Right forelimb (tissue), 1 donor: ENCODE measurements at places on chromosomes 12 and 14.

GRCh38 chr14:68113343-68113930 is 293.9 kb downstream of the RAD51B start:
- DNase-seq = no peak

GRCh38 chr12:92419201-92419600 is 273.6 kb upstream of the BTG1 start:
- no peak for DNase-seq

GRCh38 chr12:54859502-54859901 is 5.2 kb downstream of the MUCL1 start:
- DNase-seq = no peak

- DNase-seq = no peak
These were observed 365.1 kb downstream of the ATP23 start for GRCh38 chr12:58306266-58307000.

DNA sequence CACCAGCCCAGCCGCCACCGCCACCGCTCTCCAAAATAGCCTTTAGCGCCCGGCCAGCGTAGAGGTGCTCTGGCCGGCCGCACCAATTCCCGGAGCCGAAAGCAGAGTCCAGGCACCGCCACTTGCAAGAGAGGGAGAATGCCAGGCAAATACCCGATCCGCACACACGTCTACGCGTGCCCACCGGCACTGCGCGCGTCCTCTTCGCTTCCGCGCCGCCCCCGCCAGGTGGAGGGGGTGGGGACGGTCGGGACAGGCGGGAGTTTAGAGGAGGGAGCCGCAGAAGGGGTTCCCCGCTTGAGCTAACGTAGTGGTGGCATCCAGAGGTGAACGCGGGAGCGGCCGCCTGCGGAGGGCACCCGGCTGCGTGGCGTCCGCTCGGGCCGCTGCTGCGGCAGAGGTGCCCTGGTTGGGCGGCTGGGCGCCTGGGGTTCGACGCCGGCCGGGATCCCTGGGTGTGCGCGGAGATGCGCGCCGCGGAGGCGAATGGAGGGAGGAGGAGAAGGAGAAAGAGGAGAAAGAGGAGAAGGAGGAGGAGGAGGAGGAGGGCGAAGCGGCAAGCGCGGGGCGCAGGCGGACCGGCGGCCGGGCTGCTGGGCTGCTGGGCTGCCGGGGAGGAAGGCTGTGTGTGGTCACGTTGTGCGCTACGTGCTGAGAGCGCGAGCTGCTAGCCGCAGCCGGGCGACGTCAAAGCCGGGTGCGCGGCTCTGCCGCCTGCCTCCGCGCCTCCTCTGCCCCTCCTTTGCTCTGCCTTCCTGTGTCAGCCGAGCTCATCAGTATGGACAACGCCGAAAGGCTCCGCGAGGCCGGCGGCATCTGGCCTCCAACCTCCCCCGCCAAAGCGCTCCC is at the start of gene MDGA2:
TSS of gene MDGA2 (minus strand) at position 140 of the 849 bp plus-strand sequence.
- peak; percentile 62 for DNase-seq

DNA sequence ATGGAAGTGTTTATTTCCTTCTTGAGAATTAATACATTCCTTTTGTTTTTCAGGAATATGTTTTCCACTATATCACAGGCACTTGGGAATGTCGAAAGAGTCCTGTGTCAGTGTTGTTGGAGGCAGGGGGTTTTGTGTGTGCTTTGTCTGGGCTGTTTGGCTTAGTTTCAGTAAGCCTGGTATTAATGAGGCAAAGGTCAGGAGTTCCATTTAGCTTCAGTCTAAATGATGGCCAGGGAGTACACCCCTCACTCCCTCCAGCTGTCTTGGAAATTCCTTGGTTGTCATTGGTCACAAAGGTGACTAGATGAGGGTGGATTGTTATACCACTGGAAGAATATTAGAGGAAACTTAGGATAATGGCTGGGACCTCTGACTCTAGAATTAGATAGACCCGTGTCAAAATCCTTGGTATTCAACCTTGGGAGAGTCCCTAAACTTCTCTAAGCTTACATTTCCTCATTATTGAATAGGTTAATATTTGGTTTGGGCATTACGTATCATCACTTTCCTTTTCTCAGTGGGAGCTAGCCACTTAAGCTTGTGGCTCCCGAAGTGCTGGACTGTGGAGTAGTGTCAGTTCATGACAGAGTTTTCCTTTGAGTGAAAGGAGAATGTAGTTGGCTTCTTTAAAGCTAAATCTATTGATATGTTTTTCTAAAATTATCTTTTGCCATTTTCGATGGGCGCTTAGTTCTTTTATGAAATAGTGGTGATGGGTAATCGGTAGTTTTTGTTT is 5.2 kb downstream of the FRS2 start:
- no peak for DNase-seq

GRCh38 chr12:76024102-76024781 is 7.3 kb downstream of the PHLDA1 start:
- no peak for DNase-seq

DNA sequence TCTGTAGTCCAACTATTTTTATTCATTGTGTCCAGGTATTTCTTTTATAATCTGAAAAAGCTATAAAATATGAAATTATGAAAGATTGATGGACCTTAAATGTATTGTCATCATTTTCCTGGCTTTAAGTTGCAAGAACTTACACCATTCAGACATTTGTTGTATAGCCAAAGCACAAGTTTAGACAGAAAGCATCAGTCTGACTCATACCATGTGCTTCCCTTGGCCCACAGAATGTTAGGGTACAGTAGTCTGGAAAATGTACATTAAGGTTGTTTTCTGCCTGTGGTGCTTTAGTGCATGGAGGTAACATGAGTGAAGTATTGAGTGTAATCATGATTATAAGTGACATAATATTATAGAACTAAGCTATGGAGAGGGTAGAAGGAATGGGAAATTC is 1002.5 kb downstream of the BCL11B start:
- DNase-seq = no peak

- no peak for DNase-seq
These were observed 16.6 kb upstream of the DTX1 start for GRCh38 chr12:113039911-113040445.

GRCh38 chr12:45737638-45738037 is 8.1 kb downstream of the ARID2 start:
- no peak for DNase-seq

GRCh38 chr14:57501039-57501557 is 7.4 kb upstream of the CCDC198 start:
- no peak for DNase-seq

GRCh38 chr14:62854951-62855350 is 190.3 kb downstream of the KCNH5 start:
- DNase-seq = peak; percentile 46
